T-helper 2 cell (primary cell): ENCODE measurements at places on chromosomes 2 and 18.

DNA sequence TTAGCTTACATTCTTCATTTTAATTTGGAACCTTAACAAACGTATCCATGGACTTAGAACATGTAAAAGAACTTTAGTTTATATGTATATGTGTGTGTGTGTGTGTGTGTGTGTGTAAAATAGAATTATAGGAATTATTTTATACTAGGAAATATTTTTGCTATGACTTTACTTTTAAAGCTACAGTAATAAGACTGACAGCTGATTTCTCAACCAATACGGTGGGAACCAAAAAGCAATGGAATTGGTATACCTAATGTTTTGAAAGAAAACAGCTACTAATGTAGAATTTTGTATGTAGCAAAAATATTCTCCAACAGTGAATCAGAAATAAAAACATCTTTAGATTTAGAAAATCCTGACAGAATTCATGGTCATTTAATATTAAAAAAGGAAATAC, 146.5 kb upstream of the ARL4C start:
- DNase-seq = no peak

DNA sequence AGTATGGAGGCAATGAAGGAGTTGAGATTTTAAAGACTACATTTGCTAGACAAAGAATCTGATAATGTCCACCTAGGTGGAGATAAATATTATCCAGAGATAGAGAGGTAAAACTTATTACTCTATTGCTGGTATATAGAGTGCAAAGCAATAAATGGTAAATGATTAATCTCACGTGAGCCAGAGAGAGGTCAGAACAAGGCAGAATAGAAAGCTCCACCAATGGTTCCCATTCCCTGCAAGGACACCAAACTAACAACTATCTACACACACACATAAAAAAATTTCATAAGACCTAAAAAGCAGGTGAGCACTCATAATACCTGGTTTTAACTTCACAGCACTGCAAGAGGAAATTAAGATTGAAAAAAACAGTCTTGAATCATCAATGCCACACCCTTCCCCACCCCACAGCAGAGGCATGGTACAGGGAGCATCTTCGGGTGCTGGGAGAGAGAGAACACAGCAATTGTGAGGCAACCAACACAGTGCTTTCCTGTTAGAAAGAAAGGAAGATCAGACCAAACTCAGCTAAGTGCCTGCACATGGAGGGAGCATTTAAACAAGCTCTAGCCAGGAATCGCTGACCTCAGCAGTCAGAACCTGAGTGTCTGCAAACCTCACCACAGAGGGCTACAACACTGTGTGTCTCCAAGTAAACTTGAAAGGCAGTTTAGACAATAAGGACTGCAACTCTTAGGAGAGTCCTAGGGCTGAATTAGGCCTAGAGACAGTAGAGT, 1432.6 kb upstream of the TMEFF2 start:
- DNase-seq = no peak

- no peak for DNase-seq
These were observed 28.3 kb upstream of the CCL20 start for GRCh38 chr2:227785293-227785692.

- no peak for DNase-seq
These were observed 932.6 kb downstream of the SOCS6 start for GRCh38 chr18:71221405-71221804.

- no peak for DNase-seq
These were observed 207.2 kb downstream of the GBX2 start for GRCh38 chr2:235960716-235961640.

DNA sequence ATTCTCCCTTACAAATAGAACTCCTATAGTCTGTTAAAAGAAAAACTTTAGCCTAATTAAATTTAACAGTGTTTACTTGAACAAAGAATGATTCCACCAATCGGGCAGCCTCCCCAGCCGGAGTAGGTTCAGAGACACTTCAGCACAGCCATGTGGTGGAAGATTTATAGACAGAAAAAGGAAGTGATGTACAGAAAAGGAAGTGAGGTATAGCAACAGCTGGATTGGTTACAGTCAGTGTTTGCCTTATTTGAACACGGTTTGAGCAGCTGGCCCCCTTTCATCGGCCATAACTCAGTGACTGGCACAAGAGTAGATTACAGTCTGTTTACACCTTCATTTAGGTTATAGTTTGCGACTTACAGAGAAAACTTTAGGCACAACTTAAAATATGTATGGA, 2.1 kb upstream of the SKA1 start:
- DNase-seq = no peak

DNA sequence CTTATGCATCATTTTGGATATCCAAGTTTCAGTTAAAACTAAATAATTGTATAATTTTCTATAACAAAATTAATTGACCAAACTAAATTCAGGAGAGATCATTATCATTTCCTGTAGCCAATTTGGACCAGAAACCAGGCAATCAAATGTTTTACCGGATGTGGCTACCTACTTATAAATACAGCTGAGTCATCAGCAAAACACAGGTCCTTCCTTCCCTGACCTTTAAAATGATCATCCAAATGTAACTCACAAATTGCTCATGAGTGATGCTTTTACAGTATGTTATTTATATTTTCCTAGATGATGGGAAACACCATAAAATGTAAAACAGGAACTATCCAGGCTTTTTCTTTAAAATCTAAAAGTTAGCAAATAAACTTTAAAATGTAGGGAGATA, 133.7 kb downstream of the CBLN2 start:
- DNase-seq = no peak
